Non-pigmented ciliary epithelial cell (primary cell): ENCODE measurements at places on chromosomes 7 and 10.

DNA sequence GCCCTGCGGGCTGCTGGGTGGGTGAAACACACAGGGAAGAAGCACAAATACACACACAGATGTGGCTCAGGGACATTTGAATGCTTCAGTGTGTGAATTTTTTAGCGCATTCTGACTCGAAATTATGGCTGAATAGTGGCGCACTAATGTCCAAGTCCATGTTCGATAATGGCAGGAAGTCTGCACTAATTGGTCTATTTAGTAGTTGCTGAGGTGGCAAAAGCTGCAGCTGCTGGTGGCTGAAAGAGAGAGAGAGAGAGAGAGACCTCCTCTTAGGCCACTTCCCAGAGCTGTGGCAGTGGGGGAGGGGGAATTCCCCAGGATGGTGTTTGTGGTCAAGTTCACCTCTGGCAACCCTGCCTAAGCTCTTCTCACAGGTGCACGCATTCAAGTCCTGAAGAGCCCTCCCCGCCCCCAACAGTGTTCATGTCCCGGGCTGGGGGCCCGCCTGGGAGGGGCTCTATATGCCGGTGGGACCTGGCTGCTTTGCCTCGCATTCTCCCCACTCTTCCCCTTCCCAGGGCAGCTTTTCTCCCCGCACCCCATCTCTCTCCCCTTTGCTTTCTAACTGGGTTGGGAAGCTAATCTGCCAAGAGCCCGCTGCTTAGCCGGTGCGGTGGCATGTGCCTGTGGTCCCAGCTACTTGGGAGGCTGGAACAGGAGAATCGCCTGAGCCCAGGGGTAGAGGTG, 6.0 kb upstream of the MNX1 start:
- no peak for DNase-seq

DNA sequence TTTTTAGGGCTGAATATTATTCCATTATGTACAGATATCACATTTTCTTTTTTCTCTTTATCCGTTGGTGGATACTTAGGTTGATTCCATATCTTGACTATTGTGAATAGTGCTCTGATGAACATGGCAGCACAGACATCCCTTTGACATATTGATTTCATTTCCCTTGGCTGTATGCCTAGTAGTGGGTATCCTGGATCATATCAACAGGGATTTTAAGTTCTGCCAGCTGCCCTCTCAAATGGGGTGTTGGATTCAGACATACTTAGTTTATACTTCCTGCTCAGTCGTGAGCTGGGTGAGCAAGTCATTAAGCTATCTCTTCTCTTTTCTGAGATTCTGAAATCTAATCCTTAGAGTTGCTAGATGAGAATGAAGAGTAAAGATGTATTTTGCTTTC, 139.6 kb upstream of the SORCS3 start:
- no peak for DNase-seq

DNA sequence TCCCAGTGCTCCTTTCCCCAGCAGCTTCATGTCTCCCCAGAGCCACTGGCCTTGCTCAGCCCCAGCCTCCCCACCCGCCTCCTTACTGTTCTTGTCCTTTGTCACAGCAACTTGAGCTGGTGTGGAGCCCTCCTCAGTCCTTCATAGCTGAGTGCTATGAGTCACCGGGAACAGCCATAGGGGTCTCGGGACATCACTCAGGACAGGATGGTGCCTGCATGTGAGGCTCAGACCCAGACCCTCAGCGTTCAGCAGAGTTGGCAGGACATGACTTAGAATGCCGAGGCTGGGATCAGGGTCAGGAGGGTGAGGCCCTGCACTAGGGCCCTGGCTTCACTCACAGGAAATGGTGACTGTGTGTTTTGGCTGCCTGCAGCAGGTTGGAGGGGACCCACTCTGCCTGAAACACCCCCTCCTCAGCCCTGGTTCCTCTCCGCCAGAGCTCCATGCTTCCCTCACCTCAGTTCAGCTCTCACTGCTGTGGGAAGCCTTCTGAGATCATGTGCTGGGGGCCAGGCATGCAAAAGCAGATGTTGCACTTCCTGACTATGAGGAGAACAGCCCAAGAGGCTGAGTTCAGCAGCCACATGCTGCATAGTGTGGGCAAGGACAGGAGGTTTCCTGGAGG, 40.7 kb upstream of the GJD4 start:
- DNase-seq: no peak

DNA sequence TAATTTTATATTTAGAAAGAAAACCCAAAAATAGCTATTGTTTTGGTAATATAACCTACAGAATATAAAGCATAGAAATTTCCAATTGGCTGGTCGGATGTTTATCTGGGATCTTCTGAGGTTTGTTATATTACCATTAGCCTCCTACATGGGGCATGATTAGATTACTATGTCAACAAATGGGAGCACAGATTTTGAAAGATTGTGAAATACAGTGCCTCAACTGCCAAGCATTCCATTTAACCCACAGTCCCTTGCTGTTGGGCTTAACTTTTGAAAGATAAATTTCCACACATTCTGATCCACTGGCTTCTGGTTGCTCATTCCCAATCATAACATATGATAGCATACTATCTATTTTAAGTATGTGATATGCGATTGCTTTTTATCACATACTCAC, 455.4 kb upstream of the C7orf33 start:
- no peak for DNase-seq

- DNase-seq: peak; percentile 62
Measured at GRCh38 chr10:35328404-35329037, 7.8 kb upstream of the CCNY start.

DNA sequence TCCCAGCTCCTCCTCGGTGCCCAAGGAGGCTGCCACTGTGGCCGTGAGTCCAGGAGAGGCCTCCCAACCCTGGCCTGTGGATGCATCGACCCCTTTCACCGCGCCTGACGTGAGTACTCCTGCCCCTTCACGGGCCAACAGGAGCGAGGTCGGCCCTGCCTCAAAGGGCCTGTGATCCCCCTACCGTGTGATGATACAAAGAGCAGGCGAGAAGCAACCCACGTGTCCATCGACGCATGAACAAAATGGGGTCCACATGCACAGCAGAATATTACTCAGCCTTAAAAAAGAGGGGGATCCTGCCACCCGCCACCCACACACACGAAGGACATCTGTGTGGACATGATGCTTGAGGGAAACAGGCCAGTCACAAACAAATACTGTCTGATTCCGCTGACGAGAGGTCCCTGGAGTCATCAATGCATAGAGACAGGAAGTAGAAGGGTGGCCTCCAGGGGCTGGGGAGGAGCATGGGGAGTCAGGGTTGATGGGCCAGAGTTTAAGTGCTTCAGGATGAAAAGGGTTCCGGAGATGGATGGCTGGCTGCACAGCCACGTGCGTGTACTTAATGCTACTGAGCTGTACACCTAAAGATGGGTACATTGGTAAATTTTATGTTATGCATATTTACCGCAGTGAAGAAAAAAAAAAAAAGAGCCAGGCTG, 151.9 kb downstream of the PRKAG2 start:
- no peak for DNase-seq

GRCh38 chr7:130379532-130379920, 768 bp upstream of the CPA1 start:
- DNase-seq: no peak

GRCh38 chr7:27689591-27690164, 27.0 kb upstream of the HIBADH start:
- no peak for DNase-seq

GRCh38 chr10:118595598-118596425, at the start of gene PRLHR:
PRLHR (minus strand) TSS chr10:118595648; CDS start chr10:118595244, 404 bp downstream.
- DNase-seq: no peak

DNA sequence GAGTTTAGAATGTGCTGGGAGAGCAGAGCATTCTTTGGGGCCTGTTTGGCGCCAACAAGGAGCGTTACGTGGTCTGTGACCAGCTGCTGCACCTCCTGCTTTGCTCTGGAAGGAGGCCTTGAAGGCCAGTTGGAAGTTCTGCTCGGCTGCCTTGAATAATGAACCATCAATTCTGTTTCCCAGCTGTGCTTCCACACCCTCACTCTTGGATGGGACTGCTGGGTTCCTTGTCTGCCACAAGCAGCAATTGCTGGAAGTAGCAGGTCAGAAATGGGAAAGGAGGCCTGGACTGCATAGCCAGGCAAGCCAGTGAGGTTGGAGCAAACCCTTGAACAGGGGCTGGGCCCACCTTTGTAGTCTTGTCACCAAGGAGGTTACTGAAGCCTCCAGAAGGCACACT, 86.6 kb upstream of the INSYN2A start:
- DNase-seq: no peak

GRCh38 chr10:7337431-7338171, 73.2 kb downstream of the SFMBT2 start:
- no peak for DNase-seq

- no peak for DNase-seq
Measured at GRCh38 chr10:4561296-4561695, 264.7 kb upstream of the AKR1E2 start.

GRCh38 chr7:114082642-114083165, 163.9 kb upstream of the PPP1R3A start:
- DNase-seq: no peak

DNA sequence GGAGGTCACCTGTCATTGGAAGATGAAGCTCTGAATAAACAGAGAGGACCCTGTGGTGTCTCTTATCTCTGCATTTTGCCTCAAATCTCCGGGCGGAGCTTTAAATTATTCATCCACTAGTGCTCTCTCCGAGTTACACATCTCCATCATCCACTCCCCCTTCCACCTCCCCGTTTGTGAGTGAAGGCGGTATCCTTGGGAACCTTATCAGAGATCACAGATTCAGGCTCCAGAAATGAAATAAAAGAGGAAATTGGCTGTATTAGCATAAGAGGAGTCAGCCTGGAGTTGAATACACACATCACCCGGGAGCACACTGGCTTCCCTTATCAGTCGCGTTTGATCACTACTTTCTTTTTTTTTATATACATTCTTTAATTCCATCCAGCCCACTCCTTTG, 1184.8 kb downstream of the GATA3 start:
- no peak for DNase-seq

GRCh38 chr10:97442277-97442676, 3.5 kb downstream of the EXOSC1 start:
- no peak for DNase-seq

DNA sequence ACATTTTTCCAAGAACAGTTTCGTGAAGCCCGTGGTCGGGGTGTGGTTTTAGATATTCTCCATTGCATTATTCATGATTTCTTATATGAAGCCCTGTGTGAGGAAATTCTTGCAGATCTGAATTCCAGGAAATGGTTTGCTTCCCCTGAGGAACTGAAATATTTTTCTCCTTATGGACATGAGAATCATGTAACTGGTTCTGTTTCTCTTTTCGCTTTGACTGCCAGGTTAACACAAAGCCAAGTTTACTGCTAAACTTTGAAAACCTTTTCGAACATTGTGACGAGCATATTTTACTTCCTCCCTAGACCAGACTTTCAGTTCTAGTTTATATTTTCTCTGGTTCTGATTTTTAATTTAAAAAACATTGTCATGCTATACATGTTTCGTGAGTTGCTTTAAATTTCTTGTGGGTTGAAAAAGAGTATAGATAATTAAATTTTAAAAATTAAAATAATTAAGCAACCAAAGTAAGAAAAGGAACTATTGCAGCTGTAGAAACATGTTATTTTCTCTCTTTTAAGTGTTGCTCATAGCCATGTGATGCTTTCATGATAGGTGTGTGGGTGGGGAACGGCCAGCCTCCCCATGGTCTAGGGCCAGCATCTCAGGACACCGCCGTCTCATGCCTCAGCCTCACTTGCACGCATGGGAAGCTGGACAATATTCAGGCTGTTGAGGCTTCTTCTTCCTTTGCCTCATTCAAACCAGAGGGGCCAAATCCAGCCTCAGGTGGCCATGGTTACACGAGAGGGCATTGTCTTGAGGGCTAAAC, 97.1 kb downstream of the CREB5 start:
- no peak for DNase-seq

- DNase-seq: peak; percentile 35
Measured at GRCh38 chr7:17043012-17043877, 161.5 kb upstream of the AGR3 start.

DNA sequence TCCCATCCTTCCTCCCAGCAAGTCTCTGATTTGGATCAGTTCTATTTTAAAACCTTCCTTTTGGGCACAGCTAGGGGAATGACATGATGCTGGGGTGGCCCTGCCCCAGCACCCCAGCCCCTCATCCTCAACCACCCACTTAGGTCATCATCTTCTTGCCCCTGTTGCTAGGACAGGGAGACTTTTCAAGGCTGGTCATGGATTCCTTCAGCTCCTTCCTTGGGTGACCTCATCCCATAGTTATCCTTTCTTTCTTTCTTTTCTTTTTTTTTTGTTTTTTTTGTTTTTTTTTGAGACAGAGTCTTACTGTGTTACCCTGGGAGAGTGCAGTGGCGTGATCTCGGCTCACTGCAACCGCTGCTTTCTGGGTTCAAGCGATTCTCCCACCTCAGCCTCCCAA, 127.2 kb downstream of the WDFY4 start:
- DNase-seq: no peak

DNA sequence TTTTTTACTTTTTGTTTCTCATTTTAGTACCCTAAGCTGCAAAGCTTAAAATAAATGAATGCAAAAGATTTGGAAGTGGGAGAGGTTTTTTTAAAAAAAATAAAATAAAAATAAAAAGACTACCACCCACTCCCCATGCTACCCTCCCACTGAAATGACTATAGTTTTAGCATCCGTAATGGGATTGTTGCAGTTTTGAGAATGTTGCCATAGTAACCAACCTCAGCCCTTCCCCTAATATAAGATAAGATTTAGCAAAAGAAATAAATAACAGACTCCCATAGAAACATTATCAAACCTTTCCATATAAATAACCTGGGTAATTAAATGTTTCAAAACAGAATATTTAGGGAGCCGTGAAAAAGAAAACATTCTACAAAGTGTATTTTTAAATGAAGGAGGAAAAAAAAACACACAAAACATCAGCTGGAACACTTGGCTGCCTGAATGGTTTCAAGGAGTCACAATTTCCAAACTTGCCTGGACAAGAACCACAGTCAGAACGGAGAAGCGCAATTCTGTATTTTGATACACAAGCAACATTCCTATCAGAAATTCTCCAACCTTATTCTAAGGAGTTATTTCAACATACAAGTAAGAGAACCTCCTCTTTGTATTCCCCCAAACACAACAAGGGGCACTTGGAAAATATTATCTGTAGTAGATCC, 57.4 kb downstream of the DGKI start:
- DNase-seq: no peak

DNA sequence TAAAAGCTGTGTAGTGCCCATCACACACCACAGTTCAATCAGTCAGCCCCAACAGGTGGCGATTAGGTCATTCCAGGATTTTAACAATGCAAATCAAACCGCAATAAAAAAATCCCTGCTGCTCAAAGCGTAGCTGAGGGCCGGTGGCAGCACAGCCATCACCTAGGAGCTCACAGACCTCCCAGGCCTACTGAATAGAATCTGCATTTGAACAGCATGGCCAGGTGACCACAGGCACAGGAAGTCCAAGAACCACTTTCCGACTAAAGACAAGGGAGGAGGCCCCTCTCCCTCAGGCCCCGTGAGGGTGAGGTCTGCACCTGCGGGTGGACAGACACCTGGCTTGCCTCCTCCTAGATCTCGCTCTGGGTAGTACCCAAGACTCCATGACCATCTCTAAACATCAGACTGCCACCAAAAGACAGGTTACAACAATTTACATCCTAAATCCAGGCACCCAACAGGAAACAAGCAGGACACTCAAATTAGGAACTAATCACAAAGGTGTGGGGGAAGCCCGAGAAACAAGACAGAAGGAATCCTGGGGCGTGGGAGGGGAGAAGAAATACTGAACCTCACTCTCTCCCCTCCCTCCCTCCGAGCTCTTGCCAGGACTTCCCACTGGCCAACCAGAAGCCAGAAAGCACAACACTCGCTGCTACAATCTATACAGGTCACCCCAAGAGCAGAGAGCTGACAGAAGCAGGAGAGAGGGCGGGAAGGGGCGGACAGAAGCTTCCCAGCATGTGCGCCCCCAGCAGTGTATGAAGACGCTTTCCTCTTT, 19.2 kb downstream of the GNA12 start:
- no peak for DNase-seq
